Dorsolateral prefrontal cortex (tissue), 122 donors: ENCODE measurements at places on chromosomes 2 and 18. TPM values are rescaled to one million over a fixed set of nuclear protein-coding genes. Genes with fewer than 3 reads are reported as not detected.
A peak's percentile ranks its signal among the peaks of the same experiment; 100 is the strongest.

DNA sequence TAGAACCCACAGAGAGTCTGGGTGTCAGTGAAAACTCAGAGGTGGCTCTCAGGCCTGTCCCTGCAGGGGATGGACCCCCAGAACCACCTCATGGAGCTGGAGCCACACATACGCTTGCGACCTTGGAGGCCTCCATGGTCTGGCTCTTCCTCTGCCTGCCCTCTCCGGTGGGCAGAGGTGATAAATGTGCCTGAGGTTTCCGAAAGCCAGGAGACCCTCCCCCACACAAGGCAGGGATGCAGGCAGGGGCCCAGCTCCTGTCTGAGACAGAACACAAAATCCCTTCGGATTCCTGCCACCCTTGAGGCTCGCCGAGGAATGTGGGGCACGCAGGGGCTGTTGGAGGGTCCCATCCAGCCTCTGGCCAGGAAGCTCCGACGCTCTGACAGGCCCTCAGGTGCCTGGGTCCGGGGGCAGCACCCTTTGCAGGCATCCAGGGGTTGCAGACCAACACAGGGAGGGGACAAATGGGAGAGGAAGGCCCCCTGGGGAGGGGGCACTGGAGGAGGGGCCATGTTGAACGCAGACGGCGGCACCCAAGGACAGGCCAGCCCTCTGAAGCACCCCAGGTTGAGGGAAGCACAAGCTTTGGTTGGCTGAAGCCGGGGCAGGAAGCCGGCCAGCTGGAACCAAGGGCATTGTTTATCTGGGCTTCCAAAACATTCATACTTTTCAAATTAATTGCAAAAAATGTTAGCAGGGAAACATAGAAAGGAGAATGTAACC lies 4.1 kb upstream of the SNED1 start:
- no peak for DNase-seq

DNA sequence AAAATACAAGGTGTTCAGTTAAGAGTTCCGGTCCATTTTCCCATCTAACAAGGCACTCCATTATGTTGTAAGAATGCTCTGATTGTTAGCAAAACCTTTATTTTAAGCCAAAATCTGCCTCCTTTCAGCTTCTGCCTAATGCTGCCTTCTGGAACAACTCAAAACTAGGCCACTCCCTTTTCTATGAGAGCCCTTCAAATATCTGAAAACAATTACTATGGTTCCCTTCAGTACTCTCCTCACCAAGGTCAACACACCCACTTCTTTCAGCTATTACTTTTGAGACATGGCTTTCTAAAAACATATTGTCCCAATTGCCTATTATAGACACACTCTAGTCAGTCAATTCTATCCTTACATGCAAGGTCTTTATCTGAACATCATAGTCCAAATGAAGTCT lies 429.4 kb downstream of the ERBB4 start:
- no peak for DNase-seq

Gene PRKAG3
- not detected for total RNA-seq

Gene EML6
- total RNA-seq, result 34.3 TPM

DNA sequence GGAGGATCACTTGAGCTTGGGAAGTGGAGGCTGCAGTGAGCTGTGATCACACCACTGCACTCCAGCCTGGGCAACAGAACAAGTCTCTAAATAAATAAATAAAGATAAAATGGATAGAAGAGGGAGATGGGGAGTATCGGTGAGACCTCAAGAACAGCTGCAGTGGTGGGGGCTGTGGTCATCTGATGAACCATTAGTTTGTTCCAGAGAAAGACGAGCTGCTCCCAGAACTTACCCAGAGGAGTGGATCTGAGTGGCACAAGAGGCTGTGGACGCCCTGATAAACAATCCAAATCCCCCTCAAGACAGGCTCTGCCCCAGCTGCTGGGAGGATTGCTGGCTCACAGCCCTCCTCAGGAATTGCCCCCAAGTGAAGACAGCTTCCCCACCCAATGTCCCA lies 26.7 kb downstream of the TMEM127 start:
- DNase-seq, result no peak

Gene DAW1
- 2.0 TPM for total RNA-seq

DNA sequence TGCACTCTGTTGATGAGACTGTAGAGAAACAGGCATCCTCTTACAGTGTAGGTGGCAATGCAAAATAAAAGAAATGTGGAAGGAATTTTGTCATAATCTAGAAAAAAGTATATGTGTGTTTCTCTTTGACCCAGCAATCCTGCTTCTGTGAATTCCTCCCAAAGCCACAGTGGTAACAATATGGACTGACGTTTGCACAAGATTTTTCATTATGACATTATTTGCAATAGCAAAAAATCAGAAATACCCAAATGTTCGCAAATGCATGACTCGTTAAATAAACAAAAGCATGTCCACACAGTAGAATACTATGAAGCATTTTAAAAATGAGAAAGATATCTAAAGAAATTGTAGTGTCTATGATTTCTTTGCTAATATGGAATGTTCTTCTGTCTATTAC lies 255.2 kb upstream of the NRP2 start:
- no peak for DNase-seq

Gene C1GALT1C1L
- total RNA-seq, result 1.4 TPM

Gene AQP12B
- total RNA-seq, result not detected

Gene UGT1A3
- not detected for total RNA-seq

Gene CHRNG
- not detected for total RNA-seq

Gene MOGAT1
- total RNA-seq, result 1.2 TPM

DNA sequence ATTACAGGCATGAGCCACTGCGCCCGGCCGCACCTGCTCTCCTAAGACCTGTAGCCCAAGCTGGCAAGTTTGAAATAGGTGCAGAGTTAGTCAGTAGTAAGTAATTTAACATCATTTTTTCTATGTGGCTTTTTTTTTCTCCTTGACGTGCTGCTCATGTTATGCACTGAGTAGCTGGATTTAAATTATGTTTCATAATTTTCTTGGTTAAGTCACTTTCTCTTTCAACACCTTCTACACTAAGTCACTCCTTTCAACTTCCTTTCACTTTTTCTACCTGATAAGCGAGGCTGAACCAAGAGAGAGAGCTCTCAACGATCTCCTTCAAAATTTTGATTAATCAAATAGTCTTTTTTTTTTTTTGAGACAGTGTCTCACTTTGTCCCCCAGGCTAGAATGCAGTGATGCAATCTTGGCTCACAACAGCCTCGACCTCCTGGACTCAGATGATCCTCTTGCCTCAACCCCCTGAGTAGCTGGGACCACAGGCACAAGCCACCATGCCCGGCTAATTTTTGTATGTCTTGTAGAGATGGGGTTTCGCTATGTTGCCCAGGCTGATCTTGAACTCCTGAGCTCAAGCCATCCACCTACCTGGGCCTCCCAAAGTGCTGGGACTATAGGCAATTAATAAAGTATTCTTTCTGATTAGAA lies 13.1 kb downstream of the CASP8 start:
- no peak for DNase-seq

- no peak for DNase-seq
These were observed 33.1 kb downstream of the ACKR3 start for GRCh38 chr2:236602678-236603077.

DNA sequence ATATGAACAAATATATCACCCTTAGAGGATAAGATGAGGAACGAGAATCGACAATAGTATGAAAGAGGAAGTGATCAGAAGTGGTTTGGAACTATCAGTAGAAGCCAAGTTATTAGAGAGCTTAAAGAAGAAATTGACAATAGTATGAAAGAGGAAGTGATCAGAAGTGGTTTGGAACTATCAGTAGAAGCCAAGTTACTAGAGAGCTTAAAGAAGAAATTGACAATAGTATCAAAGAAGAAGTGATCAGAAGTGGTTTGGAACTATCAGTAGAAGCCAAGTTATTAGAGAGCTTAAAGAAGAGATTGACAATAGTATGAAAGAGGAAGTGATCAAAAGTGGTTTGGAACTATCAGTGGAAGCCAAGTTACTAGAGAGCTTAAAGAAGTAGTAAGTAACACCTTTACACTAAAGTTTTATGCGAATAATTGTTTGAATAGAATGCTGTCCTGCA lies 175.5 kb downstream of the ZNF407 start:
- no peak for DNase-seq

Gene TCF4
- total RNA-seq, result 300 TPM

Gene EGR4
- total RNA-seq, result 2.8 TPM

Gene DNAH7
- 11.3 TPM for total RNA-seq

DNA sequence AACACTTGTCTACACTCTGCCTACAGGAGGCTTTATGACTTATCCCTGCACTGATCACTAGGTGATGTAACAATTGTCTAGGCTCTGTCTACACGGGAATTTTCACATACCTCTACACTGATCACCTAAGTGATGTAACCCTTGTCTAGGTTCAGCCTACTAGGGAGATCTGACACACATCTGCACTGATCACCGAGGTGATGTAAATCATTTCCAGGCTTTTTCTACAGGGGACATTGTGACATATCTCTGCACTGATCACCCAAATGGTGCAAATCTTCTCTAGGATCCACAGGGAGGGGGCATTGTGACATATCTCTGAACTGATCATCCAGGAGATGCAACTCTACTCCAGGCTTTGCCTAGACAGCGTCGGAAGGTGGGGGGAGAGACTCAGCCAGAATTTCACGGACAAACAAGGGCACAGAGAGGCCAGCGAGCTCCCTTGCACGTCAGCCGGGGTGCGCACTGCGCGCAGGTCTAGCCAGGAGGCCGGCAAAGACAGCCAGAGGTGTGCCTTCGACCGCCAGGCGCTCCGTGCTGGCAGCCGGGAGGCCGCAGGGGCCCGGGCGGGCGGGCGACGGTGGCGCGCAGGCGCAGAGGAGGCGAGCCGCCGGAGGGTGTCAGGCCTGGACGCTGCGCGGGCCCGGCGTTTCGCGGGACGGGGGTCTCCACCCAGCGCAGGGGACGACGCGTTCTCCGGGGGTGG lies 46.9 kb upstream of the USP14 start:
- peak; percentile 66 for DNase-seq

- DNase-seq, result no peak
These were observed 169.1 kb downstream of the CDH2 start for GRCh38 chr18:28007841-28008240.
